ENCODE measurements at places on chromosomes 7 and 10. TPM values are rescaled to one million over a fixed set of nuclear protein-coding genes. Genes with fewer than 3 reads are reported as not detected.

DNA sequence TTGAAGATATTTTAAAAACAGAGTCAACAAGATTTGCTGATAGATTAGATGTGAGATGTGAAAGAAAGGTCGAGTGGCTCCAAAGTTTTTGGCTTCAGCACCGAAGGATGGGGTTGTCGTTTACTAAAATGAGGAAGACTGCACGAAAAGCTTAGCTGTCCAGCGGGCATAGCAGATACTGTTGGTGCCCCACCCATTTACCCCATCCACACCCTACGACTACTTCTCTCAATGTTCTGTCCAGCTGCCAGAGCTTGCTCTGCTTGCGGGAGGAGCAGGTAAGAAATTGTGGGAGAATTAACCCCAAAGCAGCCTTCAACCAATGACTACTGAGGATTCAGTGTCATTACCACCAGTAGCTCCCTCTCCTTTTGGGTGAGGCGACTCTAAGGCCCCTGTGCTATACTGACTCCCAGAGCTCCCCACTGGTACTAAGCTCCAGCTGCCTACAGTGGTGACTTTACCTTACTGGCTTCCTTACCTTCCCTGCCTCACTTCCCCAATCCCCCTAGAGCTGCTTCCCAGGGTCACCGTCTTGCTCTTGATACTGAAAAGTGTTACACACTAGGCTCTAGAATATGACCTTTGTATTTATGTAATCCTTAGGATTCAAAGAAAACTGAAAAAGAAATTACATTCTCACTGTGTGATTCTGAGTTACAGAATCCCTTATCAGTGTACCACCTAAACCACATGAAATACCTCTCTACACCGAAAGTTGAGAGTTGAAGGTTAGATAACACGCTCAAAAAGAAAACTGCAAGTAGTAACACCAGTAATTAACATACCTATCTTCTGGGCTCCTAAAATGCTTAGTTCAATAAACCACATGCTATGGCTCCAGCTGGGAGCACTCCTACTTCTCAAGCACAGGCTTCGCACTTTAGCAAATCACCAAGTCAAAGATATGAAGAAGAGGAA, 22.3 kb downstream of the CACUL1 start:
- DNase-seq = no peak

- peak; percentile 4 for DNase-seq
Observed at GRCh38 chr7:31370609-31371008, 30.1 kb upstream of the NEUROD6 start.

- DNase-seq = no peak
Observed at GRCh38 chr7:145737617-145738016, 379.0 kb upstream of the CNTNAP2 start.

VPS37D gene
- total RNA-seq = 1.7 TPM

MRPS24 gene
- 260 TPM for total RNA-seq

All from M059J (cell line).